ENCODE measurements at places on chromosomes 11 and 22. TPM values are rescaled to one million over a fixed set of nuclear protein-coding genes. Genes with fewer than 3 reads are reported as not detected.

MPEG1 gene
- 0.26 TPM for polyA plus RNA-seq

FGF3 gene
- polyA plus RNA-seq = not detected

TOLLIP gene
- 20.9 TPM for polyA plus RNA-seq

PAX6 gene
- not detected for polyA plus RNA-seq

NFAM1 gene
- 0.03 TPM for polyA plus RNA-seq

GAL3ST3 gene
- polyA plus RNA-seq = not detected

KRTAP5-11 gene
- not detected for polyA plus RNA-seq

BSX gene
- polyA plus RNA-seq = not detected

ANO1 gene
- polyA plus RNA-seq = not detected

LRRC74B gene
- not detected for polyA plus RNA-seq

HPX gene
- polyA plus RNA-seq = not detected

OR5AN1 gene
- not detected for polyA plus RNA-seq

CRYBA4 gene
- polyA plus RNA-seq = not detected

KCNJ1 gene
- polyA plus RNA-seq = 0.22 TPM

SCO2 gene
- polyA plus RNA-seq = 4.9 TPM

NXPE1 gene
- not detected for polyA plus RNA-seq

IRF7 gene
- 50.0 TPM for polyA plus RNA-seq

TSPAN18 gene
- 21.7 TPM for polyA plus RNA-seq

ADAMTS8 gene
- polyA plus RNA-seq = not detected

PHF5A gene
- polyA plus RNA-seq = 22.4 TPM

KMT2A gene
- polyA plus RNA-seq = 32.9 TPM

OR51I1 gene
- polyA plus RNA-seq = not detected

UBQLNL gene
- not detected for polyA plus RNA-seq

RIMBP3C gene
- 0.22 TPM for polyA plus RNA-seq

TBX10 gene
- not detected for polyA plus RNA-seq

All from naive thymus-derived CD4-positive, alpha-beta T cell (primary cell).